AG08396 (cell line): ENCODE measurements at places on chromosomes 11 and 22.

DNA sequence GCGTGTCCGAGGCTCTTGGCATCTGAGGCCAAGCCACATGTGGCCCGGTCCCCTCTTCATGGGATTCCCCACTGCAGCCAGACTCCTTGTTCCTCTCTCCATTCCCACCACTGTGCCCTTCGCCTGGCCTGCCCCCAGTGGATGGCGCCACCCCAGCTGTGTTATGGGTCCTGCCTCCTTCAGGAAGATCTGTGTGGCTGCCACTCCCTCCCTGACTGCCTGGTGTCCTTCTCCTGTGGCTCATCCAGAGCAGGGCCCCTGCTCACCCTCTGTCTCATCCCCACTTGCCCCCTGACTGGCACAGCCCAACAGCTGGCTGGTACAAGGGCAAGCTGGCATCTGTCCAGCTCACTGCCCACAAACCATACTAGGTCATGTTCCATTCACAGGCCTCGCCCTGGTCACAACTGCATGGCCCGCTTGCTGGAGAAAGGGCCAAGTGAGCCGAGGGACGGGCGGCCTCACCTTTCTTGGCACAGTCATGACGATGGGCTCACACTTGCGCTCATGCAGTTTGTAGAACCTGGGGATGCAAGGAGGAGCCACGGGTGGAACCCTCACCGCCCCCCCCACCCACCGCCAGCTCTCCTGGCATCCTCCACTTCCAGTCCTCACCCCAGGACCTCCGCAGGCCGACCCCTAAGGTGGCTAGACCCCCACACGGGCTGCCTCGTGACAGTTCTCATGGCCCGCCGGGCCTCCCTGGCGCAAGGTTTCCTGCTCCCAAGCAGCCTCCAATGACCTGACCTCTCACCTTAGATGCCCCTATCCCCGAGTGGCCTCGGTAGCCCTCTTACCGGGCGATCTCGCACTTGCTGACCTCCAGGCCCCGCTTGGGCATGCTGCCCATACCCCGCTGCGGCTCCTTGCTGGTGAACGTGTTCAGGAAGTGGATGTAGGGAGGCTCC lies 2.1 kb upstream of the PTPRCAP start:
- DNase-seq: peak; percentile 68

- DNase-seq: no peak
Observed at GRCh38 chr22:23403720-23404688, 176.1 kb downstream of the IGLL1 start.

GRCh38 chr11:86292912-86293616 lies 9.0 kb upstream of the HIKESHI start:
- no peak for DNase-seq

DNA sequence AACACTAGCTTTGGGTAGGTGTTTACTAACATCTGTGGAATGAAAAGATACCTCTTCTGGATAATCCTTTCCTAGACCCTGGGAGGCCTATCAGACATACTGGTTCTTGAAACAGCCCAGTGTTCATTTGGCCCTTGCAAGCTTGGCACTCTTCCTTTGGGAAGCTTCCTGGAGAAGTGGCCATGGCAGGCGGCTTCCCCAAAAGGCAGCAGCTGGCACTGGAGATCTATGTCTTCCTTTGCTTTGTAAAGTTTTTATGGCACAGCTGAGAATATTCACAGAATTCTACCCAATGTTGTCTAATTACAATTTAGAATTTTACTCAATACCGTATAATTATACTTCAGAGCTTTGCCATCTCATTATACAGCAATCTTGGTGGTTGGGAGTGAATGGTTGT lies 199.2 kb upstream of the C11orf87 start:
- DNase-seq: no peak

GRCh38 chr22:39927544-39927943 lies 26.7 kb downstream of the GRAP2 start:
- DNase-seq: no peak

DNA sequence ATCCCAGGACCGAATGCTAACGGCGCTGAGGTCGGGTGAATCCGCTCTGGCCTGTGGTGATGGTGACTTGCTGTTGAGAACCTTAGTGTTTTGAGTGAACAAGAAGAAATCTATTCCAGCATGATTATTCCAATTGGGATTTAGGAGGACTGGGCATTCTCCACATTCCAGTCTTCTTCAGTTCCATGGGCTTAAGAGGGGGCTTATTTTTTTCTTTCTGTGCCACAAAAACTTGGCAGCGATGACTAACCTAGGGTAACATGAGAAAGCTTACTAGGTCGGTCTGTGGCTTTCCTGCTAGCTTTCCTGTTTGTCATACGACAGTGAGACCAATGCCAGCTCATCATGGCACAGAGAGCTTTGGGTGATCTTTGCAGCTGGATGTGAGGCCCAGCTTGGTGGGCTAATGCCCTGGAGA lies 62.9 kb upstream of the ATXN10 start:
- peak; percentile 58 for DNase-seq

- no peak for DNase-seq
Observed at GRCh38 chr22:36212901-36213300, 11.3 kb upstream of the APOL4 start.

GRCh38 chr11:78796956-78797355 lies 222.3 kb upstream of the NARS2 start:
- DNase-seq: peak; percentile 75
